ENCODE measurements at places on chromosomes 5 and 9.

- DNase-seq, result no peak
These were observed 4.4 kb downstream of the SPRY4 start for GRCh38 chr5:142320430-142320738.

DNA sequence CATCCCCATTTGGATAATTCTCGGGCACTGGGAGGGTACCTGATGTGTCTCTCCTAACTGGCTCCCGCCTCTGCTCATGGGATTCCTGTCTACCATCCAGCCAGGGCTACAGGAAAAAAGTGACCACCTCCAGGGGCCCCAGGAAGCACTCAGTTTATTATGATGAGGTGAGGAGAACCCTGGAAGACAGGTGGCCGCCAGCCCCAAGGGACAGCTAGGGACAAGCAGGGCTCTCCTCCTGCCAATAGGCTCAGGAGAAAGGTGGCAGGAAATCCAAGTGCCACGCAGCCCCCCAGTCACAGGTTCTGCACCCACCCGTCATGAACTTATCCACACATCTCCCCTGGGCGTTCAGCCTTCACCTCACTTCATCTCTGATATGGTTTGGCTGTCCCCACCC lies 61.5 kb upstream of the ZNF354A start:
- DNase-seq, result no peak

GRCh38 chr5:141598391-141599345 lies 20.1 kb downstream of the DIAPH1 start:
- no peak for DNase-seq

- no peak for DNase-seq
These were observed 13.6 kb downstream of the TCF7 start for GRCh38 chr5:134127988-134128647.

GRCh38 chr5:140324617-140325241 lies 21.7 kb downstream of the HBEGF start:
- no peak for DNase-seq
